ENCODE measurements at places on chromosomes 7 and 10.

DNA sequence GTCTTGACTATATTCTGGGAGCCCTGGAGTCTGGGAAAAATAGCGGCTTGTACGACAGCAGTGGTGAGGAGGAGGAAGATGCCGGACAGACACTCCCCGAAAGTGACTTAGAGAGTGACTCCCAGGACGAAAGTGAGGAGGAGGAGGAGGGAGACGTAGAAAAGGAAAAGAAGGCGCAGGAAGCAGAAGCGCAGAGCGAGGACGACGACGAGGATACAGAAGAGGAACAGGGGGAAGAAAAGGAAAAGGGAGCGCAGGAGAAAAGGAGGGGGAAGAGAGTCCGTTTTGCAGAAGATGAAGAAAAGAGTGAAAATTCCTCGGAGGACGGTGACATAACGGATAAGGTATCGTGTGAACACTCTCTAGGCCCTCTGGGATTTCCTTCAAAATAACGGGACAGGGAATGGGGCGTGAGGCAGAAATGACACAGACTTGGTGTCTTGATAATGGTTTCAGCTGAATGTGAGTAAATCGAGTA is 908 bp downstream of the NOM1 start:
- DNase-seq, result no peak

- DNase-seq, result no peak
Observed at GRCh38 chr10:126670895-126671261, 385 bp upstream of the C10orf90 start.

DNA sequence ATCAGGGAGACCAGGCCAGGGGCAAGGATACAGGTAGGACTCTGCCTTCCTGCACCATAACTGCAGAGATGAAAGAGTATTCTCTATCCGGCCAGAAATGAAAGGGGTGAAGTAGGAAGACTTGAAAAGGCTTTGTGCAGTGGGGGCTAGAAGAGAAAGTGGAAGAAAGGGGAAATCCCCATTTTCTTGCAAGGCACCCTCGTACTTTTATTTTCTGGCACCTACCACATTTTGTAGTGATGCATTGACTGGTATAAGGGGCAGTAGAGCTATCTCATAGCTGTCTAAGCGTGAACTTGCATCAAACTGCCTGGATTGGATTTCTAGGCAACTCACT is 752 bp upstream of the CAMK2G start:
- DNase-seq, result peak; percentile 80

DNA sequence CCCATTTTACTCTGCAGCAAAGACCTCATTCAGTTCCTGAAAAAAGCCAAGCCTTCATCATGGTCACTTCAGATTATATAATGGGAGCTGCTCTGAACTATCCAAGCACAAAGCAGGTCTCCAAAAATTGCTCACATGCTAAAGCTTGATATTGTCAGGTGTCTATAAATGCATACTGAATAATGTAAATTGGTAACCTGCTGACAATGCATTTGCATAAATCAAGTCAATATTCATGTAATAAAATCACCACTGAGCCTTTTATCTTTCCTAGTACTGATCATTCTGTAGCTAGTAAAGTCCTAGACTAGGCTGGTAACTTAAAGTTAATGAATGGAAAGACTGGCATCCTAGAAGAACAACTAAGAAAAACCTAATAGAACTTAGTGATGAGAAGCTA is 188.3 kb downstream of the IMMP2L start:
- DNase-seq, result no peak

GRCh38 chr7:137287651-137288258 is 55.8 kb downstream of the PTN start:
- DNase-seq, result no peak

DNA sequence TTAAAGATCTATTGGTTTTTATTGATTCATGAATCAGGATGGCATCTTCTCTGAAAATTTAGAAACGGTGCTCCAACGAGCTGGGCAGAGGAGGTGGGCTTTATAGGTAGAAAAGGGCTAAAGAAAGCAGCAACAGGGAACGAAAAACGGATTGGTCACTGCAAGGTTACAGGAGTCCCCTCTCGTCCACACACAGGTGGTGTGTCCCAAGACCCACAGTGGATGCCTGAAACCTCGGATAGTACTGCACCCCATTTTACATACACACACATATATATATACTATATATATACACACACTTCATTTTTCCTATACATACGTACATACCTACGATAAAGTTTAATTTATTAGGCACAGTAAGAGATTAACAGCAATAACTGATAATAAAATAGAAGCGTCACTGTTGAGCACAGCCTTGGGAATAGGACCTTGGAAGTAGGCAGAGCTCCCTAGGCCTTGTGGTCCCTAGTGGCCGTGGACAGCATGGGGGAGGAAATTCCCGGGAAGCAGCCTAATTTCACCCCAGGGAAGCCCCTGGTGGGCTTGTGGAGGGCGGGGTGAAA is 737 bp upstream of the NUB1 start:
- DNase-seq, result no peak

GRCh38 chr7:129468547-129468946 is 33.8 kb upstream of the SMKR1 start:
- no peak for DNase-seq

DNA sequence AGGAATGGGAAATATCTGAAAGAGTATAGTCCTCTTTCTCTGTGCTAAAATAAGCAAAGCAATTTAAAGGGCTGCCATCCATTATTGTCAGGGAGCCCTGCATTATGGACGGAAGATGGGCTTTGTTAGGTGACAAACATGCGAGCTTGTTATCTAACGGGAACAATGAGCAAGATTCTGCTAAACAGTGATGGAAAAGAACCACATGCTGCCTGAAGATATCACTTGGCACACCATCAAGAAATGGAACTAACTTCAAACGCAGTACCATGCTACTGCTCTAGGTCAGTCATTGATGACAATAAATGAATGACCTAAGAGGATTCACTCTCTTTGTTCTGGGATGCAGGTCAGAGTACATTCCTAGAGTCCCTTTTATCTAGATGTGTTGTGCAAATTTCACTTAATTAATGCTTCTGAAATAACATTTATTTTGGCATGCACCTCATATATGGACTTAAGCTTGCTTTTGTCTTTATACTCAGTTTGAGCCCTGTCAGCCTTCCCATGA is 175.7 kb upstream of the PTN start:
- no peak for DNase-seq

- no peak for DNase-seq
Observed at GRCh38 chr10:547591-548081, 141.8 kb downstream of the DIP2C start.

- DNase-seq, result no peak
Observed at GRCh38 chr7:156019308-156019707, 207.0 kb upstream of the SHH start.

DNA sequence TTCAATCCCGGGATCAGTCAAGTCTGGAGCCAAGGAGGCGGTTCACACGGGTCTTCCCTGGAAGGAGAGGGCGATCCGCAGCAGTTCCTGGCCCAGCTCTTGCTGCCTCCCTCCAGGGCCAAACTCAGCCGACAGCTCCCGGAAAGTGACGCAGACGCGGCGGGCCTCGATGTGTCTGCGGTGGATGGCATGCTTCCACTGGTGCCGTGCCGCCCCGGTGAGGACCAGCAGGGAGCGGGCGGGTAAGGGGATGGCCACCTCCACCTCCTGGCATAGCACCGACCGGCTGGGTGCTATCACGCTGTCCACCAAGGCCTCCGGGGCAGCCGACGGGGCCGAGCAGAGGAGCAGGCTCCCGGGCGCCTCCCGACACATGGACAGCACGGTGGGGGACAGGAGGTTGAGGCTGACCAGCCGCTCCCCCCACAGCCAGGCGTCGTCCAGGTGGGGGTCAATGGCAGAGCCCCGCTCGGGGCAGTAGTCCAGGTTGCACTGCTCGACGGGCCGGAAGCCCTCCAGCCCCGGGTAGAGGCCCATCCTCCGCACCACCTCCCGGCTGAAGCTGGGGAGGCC is 7.2 kb downstream of the ALKBH4 start:
- DNase-seq, result no peak

GRCh38 chr7:120985130-120985758 is 3.3 kb upstream of the CPED1 start:
- no peak for DNase-seq

- DNase-seq, result no peak
Observed at GRCh38 chr7:155258226-155258560, 39.5 kb upstream of the INSIG1 start.

- DNase-seq, result no peak
Observed at GRCh38 chr10:126235091-126235978, 152.9 kb downstream of the ADAM12 start.

DNA sequence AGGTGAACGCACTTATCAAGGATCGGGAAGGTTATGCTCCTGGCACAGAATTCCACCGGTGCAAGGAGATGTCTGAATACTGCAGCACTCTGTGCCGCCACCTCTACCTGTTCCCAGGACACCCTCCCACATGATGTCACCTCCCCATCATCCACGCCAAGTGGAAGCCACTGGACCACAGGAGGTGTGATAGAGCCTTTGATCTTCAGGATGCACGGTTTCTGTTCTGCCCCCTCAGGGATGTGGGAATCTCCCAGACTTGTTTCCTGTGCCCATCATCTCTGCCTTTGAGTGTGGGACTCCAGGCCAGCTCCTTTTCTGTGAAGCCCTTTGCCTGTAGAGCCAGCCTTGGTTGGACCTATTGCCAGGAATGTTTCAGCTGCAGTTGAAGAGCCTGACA is 11.0 kb upstream of the CLCN1 start:
- no peak for DNase-seq

DNA sequence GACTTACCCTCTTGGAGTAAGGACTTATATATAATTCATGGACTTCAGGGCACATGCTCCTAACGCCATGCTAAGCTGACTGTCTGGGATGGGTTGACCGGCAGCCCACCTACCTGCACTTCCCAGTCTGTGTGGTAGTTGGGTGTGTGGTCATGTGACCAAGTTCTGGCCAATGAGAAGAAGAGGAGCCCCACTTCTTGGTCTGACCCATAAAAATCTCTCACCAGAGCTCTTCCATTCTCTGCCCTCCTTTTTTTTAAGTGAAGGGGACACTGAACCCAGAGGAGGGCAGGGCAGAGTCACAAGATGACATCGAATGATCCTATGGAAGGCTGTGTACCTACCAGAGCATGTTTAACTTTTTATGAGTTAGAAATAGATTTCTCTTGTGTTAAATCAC is 370.1 kb downstream of the FRMD4A start:
- DNase-seq, result no peak

GRCh38 chr10:60731134-60731885 is 47.0 kb upstream of the CDK1 start:
- peak; percentile 55 for DNase-seq

DNA sequence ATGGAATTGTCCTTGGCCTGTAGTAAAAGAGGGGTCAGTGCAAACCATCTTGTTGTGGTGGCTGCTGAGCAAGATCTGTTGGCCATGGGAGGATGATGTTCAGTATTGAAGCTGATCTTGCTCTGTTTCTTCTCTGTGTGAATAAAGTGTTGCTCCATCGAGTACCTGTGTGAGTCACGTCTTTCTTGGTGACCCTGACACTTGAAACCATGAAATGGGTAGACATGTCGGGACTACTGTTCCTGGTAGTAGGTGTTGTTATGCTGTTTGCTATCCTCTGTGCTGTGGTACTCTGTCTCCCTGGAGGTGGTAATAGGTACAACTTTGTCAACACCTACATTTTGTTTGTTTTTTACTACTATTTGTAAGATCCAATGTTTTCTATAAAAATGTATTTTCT is 330.6 kb downstream of the MDFIC start:
- no peak for DNase-seq

GRCh38 chr10:94423627-94424026 is 21.3 kb downstream of the TBC1D12 start:
- no peak for DNase-seq

- DNase-seq, result peak; percentile 19
Observed at GRCh38 chr7:140656548-140657515, 15.9 kb upstream of the ADCK2 start.

DNA sequence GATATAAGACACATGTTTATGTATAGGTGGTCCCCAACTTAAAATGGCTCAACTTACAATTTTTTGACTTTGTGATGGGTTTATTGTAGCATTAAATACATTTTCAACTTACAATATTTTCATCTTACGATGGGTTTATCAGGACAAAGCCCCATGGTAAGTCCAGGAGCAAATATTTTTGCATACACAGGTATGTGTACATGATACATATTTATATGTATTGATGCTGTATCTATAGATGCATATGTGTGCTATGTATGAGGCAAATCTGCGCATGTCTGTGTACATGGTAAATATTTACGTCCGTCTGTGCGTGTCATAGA is 664 bp upstream of the UBE3C start:
- DNase-seq, result no peak

DNA sequence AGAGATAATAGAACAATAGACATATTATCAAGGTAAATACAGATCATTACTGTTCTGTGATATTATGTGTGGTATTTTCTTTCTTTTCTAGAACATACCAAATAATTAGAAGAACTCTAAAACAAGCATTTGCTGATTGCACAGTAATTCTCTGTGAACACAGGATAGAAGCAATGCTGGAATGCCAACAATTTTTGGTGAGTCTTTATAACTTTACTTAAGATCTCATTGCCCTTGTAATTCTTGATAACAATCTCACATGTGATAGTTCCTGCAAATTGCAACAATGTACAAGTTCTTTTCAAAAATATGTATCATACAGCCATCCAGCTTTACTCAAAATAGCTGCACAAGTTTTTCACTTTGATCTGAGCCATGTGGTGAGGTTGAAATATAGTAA is 185.5 kb downstream of the CFTR start:
- DNase-seq, result no peak

DNA sequence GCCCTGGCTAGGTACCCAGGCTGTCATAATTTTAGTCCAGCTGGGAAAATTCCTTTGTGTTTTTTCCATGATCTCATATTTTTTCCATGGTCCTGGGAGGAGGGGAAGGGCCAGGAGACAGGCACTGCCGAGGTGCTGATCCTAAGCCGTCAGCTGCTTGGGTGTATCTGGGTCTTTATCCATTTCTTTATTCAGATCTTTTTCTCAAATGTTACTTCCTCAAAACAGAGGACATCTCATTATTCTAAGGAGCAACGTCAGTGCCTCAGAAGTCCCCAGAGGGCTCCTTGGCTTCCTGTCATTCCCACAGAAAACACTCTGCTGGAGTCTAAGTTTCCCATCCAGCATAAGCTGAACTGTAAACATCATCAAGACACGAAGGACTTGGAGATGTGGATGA is 2.8 kb upstream of the OR6V1 start:
- DNase-seq, result no peak

DNA sequence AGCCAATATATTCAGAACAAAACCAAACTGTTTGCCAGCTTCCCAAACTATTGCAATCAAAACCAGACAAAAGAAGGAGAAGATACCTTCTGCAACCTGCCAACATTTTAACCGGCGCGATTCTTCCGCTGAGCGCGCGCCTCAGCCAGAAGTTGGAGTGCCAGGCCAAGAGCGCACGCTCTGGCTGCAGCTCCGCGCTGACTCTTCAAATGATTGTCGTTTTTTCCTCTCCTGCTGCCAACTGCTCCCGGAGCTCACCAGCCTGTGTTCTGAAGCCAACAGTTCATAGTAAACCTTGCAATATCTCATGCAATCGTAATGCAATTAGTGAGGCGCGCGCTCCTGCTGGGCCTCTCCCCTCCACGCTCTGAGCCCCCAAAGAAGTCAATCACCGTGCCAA is 259.7 kb upstream of the MGMT start:
- no peak for DNase-seq

Data from CD4-positive, alpha-beta T cell treated with Interleukin-2 at 100 ng/mL for 4 hours (primary cell).